Right ventricle myocardium inferior (tissue), 1 donor: ENCODE measurements at places on chromosomes 5 and 9. TPM values are rescaled to one million over a fixed set of nuclear protein-coding genes. Genes with fewer than 3 reads are reported as not detected.

DNA sequence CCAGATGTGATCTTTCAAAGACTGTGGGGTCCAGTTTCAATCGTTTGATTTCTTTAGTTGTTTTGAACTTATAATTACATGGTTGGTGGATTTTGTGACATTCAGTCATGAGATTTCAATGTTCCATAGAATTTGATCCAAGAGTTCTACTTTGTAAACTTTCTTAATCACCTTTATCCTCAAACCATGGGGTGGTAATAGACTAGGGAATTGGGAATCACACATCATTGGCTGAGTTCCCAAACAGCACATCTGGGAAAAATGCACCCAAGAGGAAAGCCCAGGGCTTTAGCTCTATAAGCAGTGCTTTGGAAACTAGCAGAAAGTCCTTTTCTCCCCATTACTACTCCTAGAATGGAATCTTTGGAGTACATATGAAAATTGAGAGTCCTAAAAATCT is 177.6 kb downstream of the NNT start:
- DNase-seq: no peak

DNA sequence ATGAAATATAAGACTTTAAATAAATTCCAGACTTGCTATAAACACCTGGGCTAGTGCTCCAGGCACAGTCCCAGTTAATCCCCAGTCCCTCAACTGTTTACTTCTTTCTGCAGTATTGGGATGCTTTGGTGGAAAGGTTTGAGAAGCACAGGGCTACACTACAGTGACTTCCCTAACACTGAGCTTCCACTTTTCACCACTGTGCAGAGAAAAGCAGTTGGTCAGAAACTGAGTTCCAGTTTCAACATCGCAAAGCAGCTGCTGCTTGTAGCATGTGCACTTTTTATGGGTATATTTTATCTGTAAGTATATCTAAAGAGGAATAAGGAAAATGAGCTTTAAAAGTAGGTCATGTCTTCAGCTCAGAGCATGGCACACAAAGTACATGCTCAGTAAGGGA is 339.7 kb downstream of the NTRK2 start:
- no peak for DNase-seq

- no peak for DNase-seq
Measured at GRCh38 chr5:174425964-174426290, 298.5 kb upstream of the MSX2 start.

DNA sequence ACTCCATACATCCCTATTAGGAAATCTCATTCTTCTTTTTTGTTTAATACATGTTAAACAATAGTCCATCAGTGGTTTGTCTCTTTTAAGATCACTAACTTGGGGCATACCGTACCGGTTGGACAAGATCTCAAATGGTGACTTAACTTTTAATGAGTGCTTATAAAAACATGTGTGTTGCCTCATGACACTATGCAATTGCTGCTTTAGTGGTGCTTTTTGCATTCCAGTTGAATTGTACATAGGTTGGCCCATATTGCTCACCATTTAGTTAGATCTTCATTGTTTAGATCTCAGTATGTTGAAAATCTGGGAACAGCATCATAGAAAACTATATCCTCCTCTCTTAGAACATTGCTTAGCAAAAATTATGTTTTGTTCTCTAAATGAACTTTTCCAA is 17.8 kb downstream of the C9orf85 start:
- no peak for DNase-seq

GRCh38 chr5:72015103-72015548 is 92.1 kb upstream of the MAP1B start:
- DNase-seq: peak; percentile 64

- no peak for DNase-seq
Measured at GRCh38 chr9:29118555-29118954, 1545.3 kb upstream of the C9orf72 start.

- no peak for DNase-seq
Measured at GRCh38 chr5:34610546-34610945, 45.6 kb upstream of the RAI14 start.

- DNase-seq: no peak
Measured at GRCh38 chr5:94731471-94731870, 113.0 kb downstream of the SLF1 start.

GRCh38 chr9:92500725-92501124 is 18.4 kb upstream of the ASPN start:
- DNase-seq: no peak

GRCh38 chr5:138353560-138354080 is 1.1 kb downstream of the KDM3B start:
- no peak for DNase-seq

GRCh38 chr5:155101697-155102096 is 88.1 kb downstream of the KIF4B start:
- no peak for DNase-seq

- DNase-seq: no peak
Measured at GRCh38 chr5:94901191-94901979, 282.9 kb downstream of the SLF1 start.

DNA sequence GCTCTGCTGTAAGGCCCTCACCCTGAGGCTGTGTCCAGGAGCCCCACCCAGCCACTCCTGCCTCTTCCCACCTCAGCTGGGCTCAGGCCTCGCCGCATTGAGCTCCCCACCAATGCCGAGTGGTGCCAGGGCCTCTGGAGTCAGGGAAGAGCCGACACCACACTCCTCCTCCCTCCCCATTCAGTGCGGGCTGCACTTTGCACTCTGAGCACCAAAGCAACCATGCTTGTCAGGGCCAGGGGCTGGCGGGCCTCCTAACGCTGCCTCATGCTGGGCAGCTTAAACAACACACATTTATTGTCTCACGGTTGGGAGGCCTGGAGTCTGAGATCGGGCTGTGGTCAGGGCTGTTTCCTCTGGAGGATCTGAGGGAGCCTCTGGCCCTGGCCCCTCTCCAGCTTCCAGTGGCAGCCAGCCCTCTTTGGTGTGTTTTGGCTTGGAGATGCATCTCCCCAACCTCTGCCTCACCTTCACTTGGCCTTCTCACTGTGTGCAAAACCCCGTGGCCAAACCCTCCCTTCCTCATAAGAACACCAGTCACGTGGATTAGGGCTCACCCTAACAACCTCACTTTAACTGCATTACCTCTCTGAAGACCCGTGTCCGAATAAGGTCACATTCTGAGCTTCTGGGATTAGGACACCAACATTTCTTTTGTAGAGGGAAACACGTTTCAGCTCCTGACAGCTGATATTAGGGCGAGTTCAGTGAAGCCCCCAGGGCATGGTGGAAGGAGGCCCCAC is 157.8 kb downstream of the MED10 start:
- DNase-seq: no peak

- DNase-seq: no peak
Measured at GRCh38 chr5:142017832-142018427, 5.1 kb upstream of the GNPDA1 start.

The RGS7BP gene
- total RNA-seq: 6.5 TPM

The ARL14EPL gene
- total RNA-seq: not detected

The STRBP gene
- total RNA-seq: 21.6 TPM

The MSX2 gene
- 1.4 TPM for total RNA-seq

The GRIA1 gene
- total RNA-seq: not detected

The GLDC gene
- not detected for total RNA-seq

The ERBIN gene
- 30.5 TPM for total RNA-seq

The SLC6A19 gene
- total RNA-seq: not detected
